Upper lobe of left lung (tissue), 6 donors: ENCODE measurements at places on chromosomes 1 and 21.
A peak's percentile ranks its signal among the peaks of the same experiment; 100 is the strongest.

GRCh38 chr1:20484519-20485462 is 1.2 kb downstream of the CAMK2N1 start:
- H3K27ac ChIP-seq, result peak overlapping the region; percentile 83
- H3K4me3 ChIP-seq, result peak overlapping the region; percentile 45
- H3K27me3 ChIP-seq, result peaks cover 40% of the 10 kb centered on the region

- no peaks in the 10 kb centered on the region for H3K36me3 ChIP-seq
- DNase-seq, result no peak
Measured at GRCh38 chr1:192880231-192880630, 71.4 kb downstream of the RGS2 start.

GRCh38 chr1:227068883-227069282 is 128.8 kb downstream of the COQ8A start:
- no peak overlapping the region for H3K4me3 ChIP-seq
- H3K27ac ChIP-seq, result no peak overlapping the region
- H3K27me3 ChIP-seq, result no peaks in the 10 kb centered on the region

- H3K36me3 ChIP-seq, result no peaks in the 10 kb centered on the region
- H3K27ac ChIP-seq, result no peak overlapping the region
- H3K27me3 ChIP-seq, result no peaks in the 10 kb centered on the region
- H3K4me1 ChIP-seq, result peaks cover 3% of the 10 kb centered on the region
- no peak overlapping the region for H3K4me3 ChIP-seq
Measured at GRCh38 chr21:36773117-36773516, 74.2 kb downstream of the SIM2 start.

DNA sequence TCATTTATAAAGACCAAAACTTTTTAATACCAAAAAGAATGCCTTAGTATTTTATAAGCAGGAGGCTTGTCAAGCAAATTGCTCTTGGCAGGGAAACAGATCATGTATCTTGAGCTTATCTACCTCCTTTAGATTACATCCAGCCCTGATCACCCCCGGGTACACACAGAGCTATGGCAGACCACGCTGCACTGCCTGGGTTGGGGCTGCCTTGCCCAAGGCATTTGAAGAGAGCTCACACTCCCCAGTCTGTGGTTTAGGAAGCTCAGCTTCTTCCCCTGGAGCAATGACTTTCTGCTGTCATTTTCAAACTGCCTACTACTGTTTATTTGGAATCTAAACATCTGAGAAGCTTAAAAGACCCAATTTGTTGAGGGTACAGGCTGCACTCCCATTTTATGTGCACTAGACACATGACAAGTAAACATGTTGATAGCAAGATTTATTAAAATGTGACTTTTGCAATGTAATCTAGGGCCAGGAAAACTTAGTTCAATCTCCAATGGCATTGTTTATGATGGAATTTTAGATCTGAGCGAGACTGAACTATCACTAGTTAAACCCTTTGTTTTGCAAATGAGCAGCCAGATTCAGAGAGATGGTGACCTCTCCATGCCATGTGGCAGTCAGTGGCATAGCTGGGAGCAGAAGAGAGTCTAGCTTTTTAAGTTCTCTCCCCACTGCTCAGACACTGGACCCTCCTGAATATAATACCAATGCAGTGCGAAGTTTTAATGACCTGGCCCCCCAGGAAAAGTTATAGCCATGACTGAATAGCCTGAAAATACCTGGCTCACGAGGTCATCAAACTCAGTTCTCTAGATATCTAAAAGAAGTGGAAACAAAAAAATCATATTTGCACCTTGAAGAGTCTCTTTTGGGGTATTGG is 214.9 kb downstream of the HLX start:
- H3K27me3 ChIP-seq, result no peaks in the 10 kb centered on the region
- DNase-seq, result no peak
- H3K4me3 ChIP-seq, result no peak overlapping the region
- H3K27ac ChIP-seq, result no peak overlapping the region
